Stimulated activated CD8-positive, alpha-beta memory T cell treated with anti-CD3 and anti-CD28 coated beads, Interleukin-4, amount 100 ng/mL, for 4 hours (primary cell): ENCODE measurements at places on chromosomes 4 and X.

GRCh38 chr4:5999356-5999755 is 18.9 kb downstream of the C4orf50 start:
- DNase-seq: no peak

GRCh38 chrX:148878371-148878770 is 378.0 kb downstream of the AFF2 start:
- no peak for DNase-seq

DNA sequence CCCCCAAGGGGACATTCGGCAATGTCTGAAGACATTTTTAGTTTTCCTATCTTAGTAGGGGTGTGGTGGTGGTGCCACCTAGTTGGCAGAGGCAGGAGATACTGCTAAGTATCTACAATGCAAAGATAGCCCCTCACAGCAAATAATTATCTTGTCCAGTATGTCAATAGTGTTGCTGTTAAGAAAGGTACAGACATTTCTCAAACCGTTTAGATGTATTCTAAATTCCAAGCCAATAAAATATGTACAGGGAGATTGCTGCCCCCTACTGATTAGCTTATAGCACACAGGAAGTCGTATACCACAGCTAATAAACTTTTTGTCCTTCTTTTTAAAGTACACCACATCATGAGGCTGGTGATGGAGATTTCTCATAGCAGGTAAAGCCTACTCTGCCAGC is 260.5 kb downstream of the TMA16 start:
- DNase-seq: no peak

- no peak for DNase-seq
Measured at GRCh38 chr4:128844931-128845330, 35.4 kb downstream of the JADE1 start.

DNA sequence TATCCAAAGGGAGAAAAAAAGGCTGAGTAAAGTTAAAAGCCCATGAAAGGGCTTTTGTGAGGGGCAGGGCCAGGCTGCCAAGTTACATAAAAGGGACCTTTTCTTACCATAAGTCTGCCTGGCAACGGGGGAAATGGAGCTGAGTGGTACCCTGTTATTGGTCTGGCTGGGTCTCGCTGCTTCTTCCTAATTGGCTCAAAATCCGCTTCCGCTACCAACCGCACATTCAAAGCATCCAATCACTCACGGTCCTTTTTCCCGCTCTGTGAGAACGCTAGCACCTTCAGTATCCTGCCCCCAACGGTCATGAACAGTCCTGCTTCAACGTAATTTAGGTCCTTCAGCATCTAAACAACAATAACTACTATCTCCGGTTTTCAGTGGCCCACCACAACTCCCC is 611 bp downstream of the TEX11 start:
- no peak for DNase-seq

- DNase-seq: no peak
Measured at GRCh38 chr4:26802790-26803189, 57.9 kb upstream of the STIM2 start.

DNA sequence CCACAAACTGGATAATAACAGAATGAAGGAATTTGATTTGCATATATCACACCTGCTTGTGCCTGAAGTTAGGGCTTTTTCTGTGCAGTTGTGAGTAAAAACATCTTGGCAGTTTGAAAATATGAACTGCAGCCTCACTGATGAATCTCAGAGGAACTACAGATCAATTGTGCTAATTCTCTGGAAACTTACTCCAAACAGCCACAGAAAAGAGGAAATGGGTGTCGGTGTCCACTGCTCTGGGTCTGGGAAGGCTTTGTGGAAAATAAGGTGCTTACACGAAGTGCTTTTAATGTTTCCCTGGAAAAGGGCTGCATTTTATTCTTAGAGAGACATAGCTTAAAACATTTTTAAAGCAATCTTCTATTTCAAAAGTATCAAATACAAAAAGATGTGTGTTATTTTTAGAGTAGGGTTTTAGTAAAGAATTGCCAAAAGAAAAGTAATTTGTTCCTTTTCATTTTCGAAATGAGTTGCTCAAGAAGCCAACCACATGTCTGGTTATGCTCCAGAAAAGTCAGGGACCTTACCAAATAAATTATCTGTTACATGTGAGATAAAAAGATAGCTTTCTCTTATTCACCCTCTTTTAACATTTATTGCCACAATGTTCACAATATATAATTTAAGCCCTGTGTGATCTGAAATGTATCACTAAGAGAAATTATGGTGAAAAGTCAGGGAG is 240.1 kb downstream of the FRAS1 start:
- DNase-seq: no peak

- DNase-seq: no peak
Measured at GRCh38 chrX:17397074-17397473, 22.1 kb downstream of the NHS start.

DNA sequence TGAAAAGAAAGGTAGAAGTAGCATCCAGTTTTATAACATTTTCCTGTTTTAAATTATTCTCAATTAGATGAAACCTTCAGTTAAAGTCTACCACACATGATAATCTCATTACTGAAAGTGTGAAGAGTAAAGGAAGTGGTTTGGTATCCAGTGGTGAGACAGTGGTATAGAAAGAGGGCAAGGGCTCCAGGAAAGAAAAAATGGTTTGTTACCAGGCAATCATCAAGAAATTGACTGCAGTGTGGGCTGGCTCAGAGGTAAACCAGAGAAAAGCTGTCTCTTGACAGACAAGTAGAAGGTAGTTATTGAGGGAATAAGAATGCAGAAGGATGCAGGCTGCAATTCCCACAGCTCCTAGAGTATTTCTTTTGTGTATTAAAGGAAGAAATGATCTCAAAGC is 406.2 kb downstream of the TLL1 start:
- no peak for DNase-seq

GRCh38 chr4:107838861-107839565 is 14.3 kb downstream of the SGMS2 start:
- no peak for DNase-seq

- DNase-seq: no peak
Measured at GRCh38 chr4:135564090-135564489, 1362.5 kb upstream of the PABPC4L start.

- DNase-seq: no peak
Measured at GRCh38 chr4:42596918-42597317, 60.0 kb downstream of the ATP8A1 start.

DNA sequence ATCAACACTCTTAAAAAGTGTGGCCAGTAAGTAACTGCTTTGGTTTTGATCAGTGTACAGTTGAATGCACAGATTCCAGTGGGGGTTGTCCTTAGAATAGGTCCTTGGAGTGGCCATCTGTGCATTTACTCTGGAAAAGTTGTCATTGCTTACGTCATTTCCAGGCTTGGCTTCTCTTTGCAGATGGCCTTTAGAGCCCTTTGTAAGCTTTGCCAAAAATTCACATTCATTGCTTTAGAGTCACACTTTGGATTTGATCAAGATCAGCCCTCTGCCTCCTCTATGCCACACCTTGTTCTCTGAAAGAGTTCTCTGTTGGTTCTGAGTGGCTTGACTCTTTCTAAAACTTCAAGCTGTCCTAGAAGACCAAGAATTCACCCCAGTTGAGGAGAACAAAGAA is 83.9 kb downstream of the MAMLD1 start:
- DNase-seq: no peak

GRCh38 chr4:156420623-156421022 is 467.0 kb upstream of the CTSO start:
- no peak for DNase-seq

GRCh38 chr4:155263480-155263879 is 55.0 kb downstream of the NPY2R start:
- DNase-seq: no peak

DNA sequence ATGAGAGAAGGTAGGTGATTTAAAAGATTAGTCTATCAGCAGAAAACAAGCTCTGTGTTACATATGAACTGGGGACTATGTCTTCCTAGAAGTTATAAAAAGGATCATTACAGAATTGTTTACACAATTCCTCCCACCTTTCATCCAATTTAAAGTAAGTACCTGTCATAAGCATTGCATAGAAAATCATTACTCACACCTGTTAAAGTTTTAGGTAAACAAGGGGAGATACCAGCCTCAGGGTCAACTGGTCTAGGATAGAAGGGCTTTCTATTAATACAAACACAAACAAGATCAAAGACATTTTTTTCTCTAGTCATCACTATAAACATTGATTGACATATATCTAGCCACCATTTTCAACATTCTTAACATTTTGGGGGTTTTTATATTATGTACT is 333.9 kb downstream of the ARHGAP24 start:
- DNase-seq: no peak

GRCh38 chr4:125484912-125485311 is 170.2 kb downstream of the FAT4 start:
- no peak for DNase-seq

DNA sequence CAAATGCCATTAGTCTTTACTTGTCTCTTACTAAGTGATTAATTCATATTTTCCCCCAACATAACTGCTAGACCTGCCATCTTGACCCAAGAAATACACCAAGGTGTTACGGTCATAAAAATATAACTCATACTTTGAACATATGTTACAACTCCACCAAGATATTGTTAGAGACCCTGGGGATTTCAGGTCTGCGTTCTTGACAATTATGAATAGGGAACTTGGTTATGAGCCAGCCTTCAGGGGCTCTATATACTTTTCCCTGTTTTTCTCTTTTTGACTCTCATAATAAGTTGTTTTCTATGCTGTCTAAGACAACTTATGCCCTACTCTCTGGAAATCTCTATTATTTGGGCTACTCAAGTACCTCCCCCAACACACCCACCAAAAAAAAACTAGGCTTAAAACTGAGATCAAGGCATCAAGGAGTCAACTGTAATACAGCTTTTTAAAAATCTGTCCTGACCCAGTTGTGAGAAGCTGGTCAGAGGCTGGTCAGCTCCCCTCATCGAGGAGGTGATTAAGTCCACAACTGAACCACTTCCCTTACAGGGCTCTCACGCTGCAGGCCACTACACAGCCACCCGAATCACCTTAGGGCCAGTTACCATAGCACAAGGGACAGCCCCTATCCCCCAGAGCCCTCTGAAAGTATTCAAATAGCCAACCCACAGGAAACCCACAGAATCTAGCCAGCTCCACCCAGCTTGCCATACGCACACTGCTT is 10.5 kb upstream of the TLR3 start:
- DNase-seq: no peak

DNA sequence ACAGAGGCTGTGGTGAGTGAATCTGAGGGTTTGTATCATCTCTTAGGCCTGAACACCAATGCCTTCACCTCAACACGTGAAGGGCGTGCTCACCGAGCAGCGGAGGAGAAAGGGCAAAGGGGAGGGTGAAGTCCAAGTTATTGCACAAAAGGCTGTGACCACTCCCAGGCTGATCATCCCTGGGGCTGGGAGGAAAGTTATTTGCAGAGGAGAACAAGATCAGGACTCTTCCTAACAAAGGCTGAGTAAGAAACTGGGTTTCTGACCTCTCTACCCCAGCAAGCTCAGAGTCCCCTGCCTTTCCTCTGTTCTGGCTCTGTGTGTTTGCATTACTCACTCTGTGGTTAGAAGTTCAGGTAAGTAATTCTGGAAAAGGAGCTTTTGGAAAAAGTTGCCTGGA is 366.3 kb upstream of the CXorf51A start:
- DNase-seq: no peak

DNA sequence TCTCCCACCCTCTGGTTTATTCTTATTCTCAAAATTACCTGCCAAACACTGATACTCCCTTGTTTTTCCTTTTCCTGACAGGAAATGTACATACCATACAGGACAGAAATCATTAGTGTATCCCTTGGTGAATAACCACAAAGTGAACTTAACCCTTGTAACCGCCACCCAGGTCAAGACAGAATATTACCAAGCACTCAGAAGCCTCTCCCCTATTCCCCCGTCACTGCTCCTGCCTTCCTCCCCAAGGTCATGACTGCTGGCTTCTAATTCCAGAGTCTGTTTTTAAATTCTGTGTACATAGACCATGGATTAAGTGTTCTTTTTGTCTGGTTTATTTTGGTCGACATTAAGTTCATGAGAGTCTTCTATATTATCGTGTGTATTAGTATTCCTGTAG is 37.7 kb downstream of the HTT start:
- DNase-seq: no peak

GRCh38 chrX:123408821-123409737 is 225.0 kb downstream of the GRIA3 start:
- no peak for DNase-seq

GRCh38 chrX:51694254-51694653 is 11.6 kb upstream of the CENPVL2 start:
- no peak for DNase-seq

- no peak for DNase-seq
Measured at GRCh38 chr4:158253350-158253980, 43.2 kb downstream of the TMEM144 start.

DNA sequence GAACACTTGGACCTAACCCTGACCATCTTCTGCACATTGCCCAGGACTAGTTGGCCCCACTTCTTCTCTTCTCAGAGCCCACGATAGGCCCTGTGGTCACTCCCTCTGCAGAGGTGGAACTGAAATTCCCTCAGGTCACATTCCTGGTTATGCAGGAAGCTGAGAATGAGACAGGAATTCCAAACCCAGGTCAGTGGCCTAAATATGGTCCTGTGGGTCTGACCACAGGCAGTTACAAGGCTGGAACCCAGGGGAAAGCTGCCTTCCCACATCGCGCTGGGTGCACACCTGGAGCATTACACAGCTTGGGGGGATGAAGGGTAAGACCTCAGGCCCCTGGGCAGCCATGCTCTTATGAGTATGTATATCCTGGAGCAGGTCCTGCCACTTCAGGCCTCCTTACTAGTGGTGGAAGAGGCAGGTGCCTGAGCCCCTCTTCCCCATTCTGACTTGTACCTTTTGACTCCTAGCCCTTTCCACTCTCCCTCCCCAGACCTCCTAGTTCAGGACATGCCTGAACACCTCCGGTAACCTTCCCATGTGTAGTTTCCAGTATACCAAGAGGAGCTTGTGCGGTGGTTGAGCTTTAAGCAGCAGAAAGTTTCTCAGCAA is 173.5 kb downstream of the ASMT start:
- DNase-seq: no peak

- DNase-seq: no peak
Measured at GRCh38 chr4:113300471-113300928, 251.0 kb downstream of the ANK2 start.

- no peak for DNase-seq
Measured at GRCh38 chrX:108426262-108426661, 12.0 kb downstream of the COL4A6 start.

- DNase-seq: no peak
Measured at GRCh38 chr4:11402192-11402591, 26.5 kb downstream of the HS3ST1 start.

DNA sequence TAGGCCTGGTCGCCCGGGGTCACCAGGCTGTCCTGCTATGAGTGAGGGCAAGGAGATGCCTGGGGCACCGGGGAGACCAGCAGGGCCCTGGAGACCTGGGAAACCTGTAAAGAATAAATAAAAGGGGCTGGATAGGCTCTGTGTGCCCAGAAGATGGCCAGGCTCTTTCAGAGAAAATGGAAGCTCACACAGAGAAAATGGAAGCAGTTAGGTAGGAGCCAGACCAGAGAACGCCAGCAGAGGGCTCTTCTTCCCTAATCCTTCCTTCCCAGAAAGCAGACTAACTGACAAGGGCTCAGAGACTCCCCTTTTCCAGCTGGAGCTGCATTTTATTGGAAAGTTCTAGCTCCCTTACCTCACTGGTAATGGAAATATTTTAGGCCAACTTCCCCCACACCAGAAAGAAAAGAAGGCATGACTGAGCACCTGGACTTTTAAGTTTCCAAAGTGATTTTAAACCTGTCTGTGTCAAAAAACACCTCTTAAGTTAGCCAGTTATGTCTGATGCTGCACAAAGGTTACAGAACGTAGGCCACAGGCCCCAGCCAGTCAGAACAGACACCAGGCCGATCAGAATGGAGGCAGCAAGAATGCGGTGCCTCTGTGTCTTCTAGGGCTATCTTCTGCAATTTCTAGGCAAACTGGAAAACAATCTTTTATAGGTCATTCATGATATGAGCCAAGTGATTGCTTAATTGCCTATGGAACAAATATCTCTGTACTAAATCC is 74.0 kb downstream of the ATG4A start:
- no peak for DNase-seq
